ENCODE measurements at places on chromosomes 12 and 14. TPM values are rescaled to one million over a fixed set of nuclear protein-coding genes. Genes with fewer than 3 reads are reported as not detected.

The SYT1 gene
- 31.9 TPM for total RNA-seq

The MYBPC1 gene
- total RNA-seq: not detected

The TCL1B gene
- total RNA-seq: not detected

The IKZF4 gene
- total RNA-seq: 1.1 TPM

The ZDHHC22 gene
- 0.03 TPM for total RNA-seq

The RASSF8 gene
- total RNA-seq: 43.5 TPM

The CCDC38 gene
- total RNA-seq: 0.39 TPM

The ETFBKMT gene
- total RNA-seq: 0.53 TPM

The NR1H4 gene
- total RNA-seq: not detected

The NGDN gene
- 51.6 TPM for total RNA-seq

The GLIPR1L1 gene
- not detected for total RNA-seq

The VRTN gene
- total RNA-seq: not detected

The DDN gene
- total RNA-seq: not detected

The ACOT6 gene
- total RNA-seq: not detected

The INTS13 gene
- 35.7 TPM for total RNA-seq

The KCNH3 gene
- total RNA-seq: 0.08 TPM

The COQ6 gene
- total RNA-seq: 19.6 TPM

The C12orf54 gene
- total RNA-seq: not detected

The HOXC12 gene
- 11.0 TPM for total RNA-seq

The GPD1 gene
- not detected for total RNA-seq

The TSPAN8 gene
- total RNA-seq: not detected

The SERPINA10 gene
- total RNA-seq: not detected

The SERPINA1 gene
- total RNA-seq: 6.9 TPM

The ADAMTS20 gene
- total RNA-seq: not detected

The LRP1-AS gene
- total RNA-seq: not detected

The DICER1 gene
- total RNA-seq: 28.6 TPM

The LALBA gene
- total RNA-seq: not detected

The TAS2R30 gene
- 1.6 TPM for total RNA-seq

The RFLNA gene
- total RNA-seq: not detected

The TBC1D30 gene
- not detected for total RNA-seq

The CACNA1C gene
- total RNA-seq: 17.0 TPM

The ZC2HC1C gene
- 0.34 TPM for total RNA-seq

The FOXN4 gene
- total RNA-seq: not detected
